T follicular helper cell (primary cell): ENCODE measurements at places on chromosomes 13 and 19.

DNA sequence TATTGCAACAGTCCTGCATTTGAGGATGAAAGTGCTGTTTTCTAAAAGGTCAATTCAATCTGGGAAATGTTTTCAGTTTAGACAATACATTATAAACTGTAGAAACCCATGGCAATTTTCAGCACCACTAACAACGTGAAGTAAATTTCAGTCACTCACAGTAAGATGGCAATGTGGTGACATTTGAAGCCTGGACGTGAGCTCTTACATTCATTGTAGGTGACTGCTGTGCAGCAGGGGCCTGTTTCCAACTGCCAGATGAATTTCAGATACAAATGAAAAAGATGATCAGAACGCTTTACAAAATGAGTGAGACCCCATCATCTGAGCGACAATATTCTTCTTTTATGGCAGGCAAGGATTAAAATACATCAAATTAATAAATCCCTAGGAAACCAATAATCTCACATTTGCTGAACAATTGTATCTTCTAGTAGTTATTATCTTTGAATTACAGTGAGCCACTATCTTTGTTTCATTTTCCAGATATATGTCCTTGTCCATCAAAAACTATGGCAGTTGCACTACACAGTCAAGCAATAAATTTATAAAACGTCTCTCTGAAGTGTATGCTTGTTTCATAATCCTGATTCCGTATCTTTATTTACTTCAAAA lies 1816.8 kb downstream of the OLFM4 start:
- no peak for DNase-seq

DNA sequence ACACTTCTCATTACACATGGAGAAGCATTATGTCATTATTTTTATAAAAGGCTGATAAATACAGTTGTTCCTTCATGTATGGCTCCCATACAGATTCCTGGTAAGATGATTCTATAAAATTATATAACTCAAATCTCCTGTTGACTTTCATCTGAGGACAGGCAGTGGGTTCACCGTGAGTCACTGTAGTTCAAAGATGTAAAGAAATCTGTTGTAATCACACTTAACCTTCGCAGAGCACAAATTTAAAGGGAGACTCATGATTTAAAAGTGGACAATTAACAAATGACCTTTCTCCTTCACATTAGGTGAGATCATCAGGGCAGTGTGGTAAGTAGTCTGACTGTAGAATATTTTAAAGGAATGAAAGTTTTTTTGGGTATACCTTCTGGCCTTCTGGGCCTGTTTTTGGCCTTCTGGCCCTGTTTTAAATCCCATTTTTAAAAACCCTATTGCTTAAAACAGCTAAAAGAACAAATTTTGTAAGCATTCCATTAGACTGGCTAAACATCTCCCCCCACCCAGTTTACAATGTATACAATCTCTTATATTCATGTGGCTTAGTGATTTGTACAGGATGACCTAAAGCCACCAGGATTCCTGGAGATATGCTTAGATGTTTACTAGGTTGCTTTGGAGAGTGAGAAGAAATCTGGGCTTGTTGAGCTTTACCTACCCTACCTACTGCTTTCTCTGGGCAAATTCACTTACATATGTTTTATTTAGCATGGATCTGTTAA lies 171.2 kb downstream of the ITGBL1 start:
- no peak for DNase-seq

DNA sequence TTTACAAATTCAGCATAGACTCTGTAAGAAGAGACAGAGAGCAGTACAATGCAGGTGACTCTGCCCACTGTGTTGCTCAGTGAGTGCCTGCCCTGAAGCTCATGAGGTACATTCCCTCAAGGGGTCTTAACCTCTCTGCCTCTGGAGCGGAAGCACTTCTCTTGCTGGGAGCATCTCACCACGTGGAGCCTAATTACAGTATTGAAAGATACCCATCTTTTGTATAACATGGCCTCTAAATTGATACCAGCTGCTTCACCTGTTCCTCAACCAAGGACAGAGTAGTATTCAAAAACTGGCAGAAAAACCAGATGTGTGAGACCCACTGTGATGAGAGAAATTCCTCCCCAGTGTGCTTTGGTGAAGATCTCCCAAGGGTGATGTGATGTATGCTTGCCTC lies 77.1 kb downstream of the SACS start:
- no peak for DNase-seq

GRCh38 chr13:100306030-100306429 lies 217.1 kb downstream of the PCCA start:
- DNase-seq: no peak

DNA sequence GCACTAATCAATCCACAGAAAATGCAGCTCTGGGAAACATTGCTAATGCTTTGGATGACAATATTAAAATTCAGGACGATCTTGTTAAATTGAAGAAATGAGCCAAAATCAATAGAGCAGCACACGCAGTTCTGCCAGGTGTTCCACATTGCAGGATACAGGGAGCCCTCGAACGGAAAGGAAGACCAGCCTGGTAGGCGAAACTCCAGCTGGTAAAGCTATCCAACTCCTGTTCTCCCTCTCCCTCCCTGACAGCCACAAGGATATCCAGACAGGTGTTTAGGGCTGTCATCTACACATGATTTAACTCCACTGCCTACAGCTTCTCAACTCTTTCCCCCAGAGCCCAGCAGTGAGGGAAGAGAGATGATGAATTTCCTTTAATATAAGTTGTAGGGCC lies 67.7 kb downstream of the EPSTI1 start:
- no peak for DNase-seq

GRCh38 chr13:87889254-87889653 lies 218.1 kb downstream of the SLITRK5 start:
- DNase-seq: no peak

- no peak for DNase-seq
Observed at GRCh38 chr19:50230379-50231351, 27.2 kb downstream of the MYH14 start.

DNA sequence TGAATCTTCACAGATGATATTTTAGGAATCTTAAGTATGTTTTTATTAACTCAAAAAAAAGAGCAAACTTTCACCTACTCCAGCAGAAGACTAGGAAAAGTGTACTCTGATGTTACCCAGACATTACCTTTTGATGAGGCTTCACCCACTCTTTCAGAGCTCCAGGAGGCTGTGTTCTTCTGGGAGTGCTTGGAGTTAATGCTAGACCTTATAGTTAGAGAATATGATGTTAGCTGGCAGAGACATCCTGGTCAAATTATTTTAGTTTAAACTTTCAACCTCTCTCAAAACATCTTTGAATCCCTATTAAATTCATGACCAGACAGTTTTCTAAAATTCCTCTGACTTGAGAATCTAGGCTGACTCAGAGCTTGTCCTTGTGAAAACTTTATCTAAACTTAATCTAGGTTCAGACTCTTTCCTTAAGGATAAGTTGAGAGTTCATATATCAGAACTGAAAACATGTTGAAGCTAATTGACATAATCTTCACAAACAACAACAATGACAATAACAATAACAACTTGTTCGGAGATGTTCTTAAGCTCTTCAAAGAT lies 82.8 kb downstream of the ITGBL1 start:
- DNase-seq: no peak

DNA sequence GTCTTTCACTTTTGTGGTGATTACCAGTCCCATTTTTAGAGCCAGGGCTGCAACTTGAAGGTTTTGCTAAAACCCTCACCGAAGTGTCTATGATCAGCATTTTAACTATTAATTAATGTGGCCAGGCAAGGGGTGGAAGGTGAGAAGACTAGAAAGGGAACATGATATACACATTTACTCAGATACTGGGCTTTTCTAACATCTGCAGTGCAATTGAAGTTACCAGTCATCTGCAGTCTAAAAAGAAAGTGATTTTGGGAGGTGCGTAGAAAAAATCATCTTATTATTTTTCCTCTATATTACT lies 481 bp downstream of the ALOX5AP start:
- no peak for DNase-seq

- no peak for DNase-seq
Observed at GRCh38 chr13:35472323-35472881, 4.1 kb downstream of the MAB21L1 start.

DNA sequence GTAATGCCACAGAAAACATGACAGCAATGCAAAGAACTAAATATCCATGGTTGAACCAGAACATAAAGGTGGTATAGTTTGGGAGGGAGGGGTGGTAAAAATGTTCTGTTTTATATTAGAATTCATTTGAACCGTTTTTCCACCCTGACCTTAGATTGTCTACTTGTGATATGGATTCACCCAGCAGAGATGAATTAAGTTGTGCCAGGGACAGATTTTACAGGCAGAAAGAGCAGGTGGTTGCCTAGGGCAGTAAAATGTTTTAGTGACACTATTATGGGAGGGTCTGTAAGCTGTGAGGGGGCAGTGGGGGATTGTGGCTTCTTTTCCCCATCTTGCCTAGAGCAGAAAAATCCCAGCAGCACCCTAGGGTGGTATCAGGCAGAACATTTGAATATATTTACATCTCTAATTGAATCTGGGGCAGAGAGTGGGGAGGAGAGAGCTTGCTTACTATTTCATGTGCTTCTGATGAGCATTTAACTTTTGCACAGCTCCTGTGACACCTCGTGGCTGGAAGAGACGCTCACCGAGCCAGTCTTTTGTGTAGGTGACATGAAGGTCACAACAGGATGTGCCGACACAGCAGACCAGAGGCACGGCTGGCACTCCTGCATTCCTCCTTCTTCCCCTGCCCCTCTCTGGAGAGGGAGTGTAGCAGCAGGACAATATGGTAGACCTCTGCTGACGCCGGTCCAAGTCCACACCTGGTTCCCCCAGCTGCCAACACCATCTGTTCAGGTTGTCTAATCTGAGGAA lies 452.3 kb downstream of the IRS2 start:
- DNase-seq: no peak

GRCh38 chr19:1164684-1165531 lies 9.2 kb downstream of the SBNO2 start:
- no peak for DNase-seq

- no peak for DNase-seq
Observed at GRCh38 chr19:35843676-35844481, 8.4 kb downstream of the NPHS1 start.

DNA sequence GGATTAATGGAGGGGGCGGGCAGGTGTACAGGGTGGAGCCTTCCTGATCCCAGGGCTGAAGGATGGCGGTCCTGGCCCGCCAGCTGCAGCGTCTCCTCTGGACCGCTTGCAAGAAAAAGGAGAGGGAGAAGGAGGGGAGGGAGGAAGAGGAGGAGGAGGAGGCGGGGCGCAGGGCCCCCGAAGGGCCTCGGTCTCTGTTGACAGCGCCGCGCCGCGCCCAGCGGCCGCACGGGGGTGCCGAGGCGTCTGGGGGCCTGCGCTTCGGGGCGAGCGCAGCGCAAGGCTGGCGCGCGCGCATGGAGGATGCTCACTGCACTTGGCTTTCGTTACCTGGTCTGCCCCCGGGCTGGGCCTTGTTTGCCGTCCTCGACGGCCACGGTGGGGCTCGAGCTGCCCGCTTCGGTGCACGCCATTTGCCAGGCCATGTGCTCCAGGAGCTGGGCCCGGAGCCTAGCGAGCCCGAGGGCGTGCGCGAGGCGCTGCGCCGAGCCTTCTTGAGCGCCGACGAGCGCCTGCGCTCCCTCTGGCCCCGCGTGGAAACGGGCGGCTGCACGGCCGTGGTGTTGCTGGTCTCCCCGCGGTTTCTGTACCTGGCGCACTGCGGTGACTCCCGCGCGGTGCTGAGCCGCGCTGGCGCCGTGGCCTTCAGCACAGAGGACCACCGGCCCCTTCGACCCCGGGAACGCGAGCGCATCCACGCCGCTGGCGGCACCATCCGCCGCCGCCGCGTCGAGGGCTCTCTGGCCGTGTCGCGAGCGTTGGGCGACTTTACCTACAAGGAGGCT lies at the start of gene PPM1N:
PPM1N (plus strand) TSS at position 33 of the 785 bp plus-strand sequence; CDS start at position 63, 30 bp downstream.
- DNase-seq: peak; percentile 38

DNA sequence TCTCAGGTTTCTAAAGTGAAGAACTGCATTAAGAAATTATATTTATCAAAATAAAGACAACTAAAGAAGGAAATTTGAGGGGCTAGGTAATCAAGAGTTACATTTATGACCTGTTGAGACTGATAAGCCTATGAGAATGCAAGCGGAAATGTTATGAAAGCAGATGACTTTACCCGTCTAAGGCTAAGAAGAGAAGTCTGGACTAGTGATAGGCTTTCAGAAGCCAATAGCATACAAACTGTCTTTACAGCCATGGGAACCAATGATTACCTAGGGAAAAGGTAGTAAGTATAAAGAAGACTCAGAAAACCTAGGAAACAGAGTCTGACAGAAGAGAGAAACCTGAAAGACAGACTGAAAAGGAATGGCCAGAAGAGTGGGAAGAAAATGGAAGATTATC lies 11.2 kb downstream of the TSC22D1 start:
- no peak for DNase-seq

GRCh38 chr13:29816715-29817114 lies 33.7 kb downstream of the UBL3 start:
- no peak for DNase-seq

GRCh38 chr19:51066393-51067186 lies 1.7 kb upstream of the KLK13 start:
- no peak for DNase-seq

DNA sequence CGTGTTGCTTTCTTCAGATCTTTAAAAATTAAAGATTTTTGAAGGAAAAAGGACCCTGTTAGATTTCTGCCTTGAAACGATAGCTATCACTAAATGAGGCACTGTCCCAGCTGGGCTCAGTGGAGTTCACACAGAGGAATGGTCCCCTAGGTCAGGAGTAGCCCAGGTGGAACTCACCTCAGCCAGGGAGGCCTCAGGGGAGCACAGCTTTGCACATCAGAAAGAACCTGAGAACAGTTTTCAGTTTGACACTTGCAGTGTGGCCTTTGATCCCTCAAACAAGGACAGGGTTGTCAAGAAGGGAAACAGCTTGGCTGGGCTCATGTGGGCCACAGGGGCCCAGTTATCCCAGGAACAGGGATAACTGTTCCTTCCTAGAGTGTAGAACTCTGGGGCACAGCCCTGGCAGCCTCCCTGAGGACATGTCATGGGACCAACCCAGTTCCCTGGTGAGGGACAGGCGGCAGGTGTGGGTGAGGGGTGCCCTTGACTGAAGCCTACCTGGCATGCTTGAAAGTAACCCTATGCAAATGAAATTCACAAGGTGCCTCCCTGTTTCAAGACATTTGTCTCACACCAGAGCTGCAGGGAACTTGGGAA lies 59.4 kb downstream of the CHST8 start:
- DNase-seq: no peak

- no peak for DNase-seq
Observed at GRCh38 chr13:108929532-108930206, 300.3 kb downstream of the MYO16 start.

DNA sequence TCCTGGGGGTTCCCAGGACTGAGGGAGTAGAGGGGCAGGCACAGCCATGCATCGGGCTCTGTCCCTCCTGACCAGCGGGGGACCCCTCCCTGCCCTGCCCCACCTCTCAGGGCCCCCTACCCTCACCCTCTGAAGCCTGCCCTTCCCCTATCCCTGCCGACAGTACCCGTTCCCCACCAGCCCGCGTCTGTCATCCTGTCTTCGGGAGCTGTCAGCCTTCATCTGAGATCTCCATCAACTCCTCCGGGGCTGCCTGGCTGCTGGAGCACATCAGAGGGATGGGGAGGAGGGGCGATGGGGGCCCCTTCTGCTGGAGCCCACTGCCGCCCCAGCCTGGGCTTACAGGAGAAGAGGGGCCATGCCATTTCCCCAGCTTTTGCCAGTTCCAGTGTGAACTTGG lies 6.2 kb upstream of the SHD start:
- DNase-seq: no peak

- no peak for DNase-seq
Observed at GRCh38 chr13:72782717-72783116, 784 bp downstream of the PIBF1 start.

GRCh38 chr13:44058624-44059215 lies 179.0 kb downstream of the LACC1 start:
- DNase-seq: no peak
